Calu3 (cell line): ENCODE measurements at places on chromosomes 5 and 9.
A peak's percentile ranks its signal among the peaks of the same experiment; 100 is the strongest.

DNA sequence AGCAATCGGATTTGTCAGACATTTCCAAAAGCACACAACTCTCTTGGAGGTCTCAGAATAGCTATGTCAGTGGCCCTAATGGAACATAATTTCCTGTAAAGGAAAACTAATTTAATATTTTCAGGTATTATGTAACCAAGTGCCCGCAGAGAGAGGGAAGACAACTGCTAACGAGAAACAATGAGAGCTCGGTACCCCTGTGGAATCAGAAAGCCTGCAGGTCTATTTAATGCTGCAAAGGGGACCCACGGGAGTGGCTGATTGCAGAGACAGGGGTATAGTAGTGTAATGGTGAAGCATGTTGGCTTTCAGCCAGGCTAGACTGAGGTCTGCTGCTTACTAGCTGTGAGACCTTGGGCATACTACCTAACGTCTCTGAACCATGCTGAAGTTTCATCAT is 508.1 kb upstream of the BRINP1 start:
- no peak for DNase-seq

DNA sequence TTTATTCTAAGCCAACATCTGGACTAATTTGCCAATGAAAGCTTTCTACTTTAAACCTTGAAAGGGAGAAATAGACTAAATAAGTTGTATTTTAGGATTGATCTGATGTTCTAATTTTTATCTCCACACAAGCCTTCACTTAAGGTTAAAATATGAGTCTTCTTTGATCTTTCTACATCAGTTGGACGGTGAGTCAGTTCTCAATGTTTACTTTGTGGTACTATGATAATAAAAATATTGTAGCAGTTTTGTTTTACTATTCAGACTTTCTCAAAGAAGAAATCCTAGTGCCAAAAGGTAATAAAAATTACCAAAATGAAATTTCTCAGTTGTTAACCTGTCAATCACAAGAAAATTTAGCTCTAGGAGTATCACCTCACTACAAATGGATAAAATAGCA is 203.5 kb upstream of the RGMB start:
- DNase-seq = no peak

DNA sequence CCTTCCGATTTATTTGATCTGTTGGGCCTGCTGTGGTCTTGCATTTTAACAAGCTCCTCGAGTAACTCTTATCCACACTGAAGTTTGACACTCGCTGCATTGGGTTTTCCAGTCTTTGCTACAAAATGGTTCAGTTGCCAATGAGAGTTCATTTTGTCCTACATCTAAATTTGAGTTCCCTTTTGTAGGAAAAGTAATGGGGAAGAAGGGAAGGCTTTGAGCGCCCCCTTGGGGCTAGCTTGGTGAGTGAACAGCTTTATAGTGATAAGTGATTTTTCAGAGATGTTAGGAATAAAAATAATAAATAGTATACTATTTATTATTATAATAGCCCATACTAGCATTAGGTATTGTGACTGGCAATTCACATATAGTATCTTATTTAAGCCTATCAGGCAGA is 89.9 kb upstream of the GNAQ start:
- peak; percentile 61 for DNase-seq

DNA sequence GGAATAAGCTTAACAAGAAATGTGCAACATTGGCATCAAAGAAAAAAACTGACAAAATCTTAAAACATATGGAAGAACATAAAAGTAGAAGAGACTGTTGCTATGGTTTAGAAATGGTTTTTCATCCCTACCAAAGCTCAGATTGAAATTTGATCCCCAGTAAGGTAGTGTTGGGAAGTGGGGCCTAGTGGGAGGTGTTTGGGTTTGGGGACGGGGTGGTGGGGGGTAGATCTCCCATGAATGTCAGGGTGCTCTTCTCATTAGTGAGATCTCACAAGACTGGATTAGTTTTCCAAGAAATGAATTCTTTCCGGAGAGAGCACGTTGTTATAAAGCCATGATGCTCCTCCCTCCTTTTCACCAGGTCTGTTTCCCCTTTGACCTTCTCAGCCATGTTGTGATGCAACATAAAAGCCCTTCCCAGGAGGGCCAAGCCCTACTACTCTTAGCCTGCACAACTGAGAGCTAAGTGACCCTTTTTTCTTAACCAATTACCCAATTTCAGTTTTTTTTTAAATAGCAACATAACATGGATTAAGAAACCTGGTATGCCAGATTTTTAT is 10.6 kb downstream of the TMEM167A start:
- DNase-seq = no peak

GRCh38 chr9:105712773-105713172 is 18.4 kb downstream of the TMEM38B start:
- no peak for DNase-seq

GRCh38 chr5:81948349-81948748 is 23.5 kb upstream of the ATG10 start:
- no peak for DNase-seq

DNA sequence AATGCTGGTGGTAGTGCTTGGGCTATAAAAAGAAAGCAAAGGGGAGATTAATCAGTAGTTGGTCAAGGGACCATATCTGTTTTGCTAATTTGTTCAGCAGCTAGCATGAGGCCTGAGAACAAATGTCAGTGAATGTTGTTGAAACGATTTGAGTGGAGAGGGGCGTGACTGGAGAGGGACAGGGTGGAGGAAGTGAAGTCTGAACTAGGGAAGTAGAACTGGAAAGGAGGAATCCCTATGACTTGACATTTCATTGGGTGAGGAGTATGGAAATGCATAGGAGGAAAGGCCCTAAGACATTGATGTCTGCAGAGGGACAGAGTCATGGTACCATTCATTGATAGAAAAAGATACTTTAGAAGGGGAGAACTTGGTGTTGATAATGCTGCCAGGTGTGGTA is 19.7 kb downstream of the TLE4 start:
- no peak for DNase-seq

DNA sequence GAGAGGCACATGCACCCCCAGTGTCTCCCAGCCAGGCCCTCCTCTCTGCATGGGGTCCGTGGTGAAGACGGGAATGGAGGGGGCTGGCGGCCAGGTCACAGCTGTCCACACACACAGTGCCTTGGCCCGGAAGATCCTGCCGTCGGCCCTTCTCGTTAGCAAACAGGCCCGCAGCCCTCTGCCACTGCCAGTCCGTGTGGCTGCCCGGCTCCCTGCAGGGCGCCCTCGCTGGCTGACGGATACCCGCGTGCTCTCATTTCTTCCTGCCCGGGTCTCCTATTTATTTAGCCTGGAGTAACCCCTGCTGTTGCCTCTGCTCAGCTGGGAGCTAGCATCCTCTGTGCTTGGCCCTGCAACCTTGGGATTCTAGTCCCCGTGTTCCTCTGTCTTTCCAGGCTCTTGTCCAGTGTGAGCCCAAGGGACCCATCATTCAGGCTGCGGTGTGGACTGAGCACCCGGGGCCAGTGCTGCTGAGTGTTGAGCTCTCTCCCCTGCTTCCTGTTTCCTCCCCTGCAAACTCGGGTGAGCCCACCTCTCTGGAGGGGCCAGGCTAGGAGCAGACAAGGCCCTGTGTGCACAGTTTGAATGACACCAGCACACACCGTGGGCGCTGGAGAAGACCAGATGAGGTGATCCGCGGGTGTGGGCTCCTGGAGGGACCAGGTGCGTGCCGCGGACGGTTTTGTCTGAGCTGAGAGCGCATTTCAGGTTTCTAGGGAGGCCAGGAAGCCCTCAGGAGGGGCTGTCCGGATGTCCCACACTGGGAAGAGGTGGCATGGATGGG is 14.6 kb upstream of the RNU6ATAC start:
- DNase-seq = no peak

- no peak for DNase-seq
These were observed 76.1 kb upstream of the ASS1 start for GRCh38 chr9:130368631-130369103.

GRCh38 chr5:57601996-57602395 is 119.4 kb upstream of the ACTBL2 start:
- DNase-seq = no peak

- no peak for DNase-seq
These were observed 57.3 kb downstream of the S1PR3 start for GRCh38 chr9:89048616-89049015.

DNA sequence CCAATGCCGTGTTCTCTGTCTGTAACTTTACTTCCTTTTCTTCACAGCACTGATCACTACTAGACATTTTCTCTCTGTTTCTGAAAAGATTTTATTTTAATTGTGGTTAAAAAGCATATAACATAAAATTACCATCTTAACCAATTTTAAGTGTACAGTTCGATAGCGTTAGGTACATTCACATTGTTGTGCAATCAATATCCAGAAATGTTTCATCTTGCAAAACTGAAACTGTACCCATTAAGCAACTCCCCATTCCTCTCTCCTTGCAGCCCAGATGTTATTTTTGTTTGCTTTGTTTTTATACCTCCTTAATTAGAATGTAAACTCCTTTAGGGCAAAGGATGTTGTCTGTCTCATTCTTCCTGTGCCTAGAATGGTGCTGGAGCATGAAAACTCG is 47.5 kb downstream of the COL27A1 start:
- no peak for DNase-seq

DNA sequence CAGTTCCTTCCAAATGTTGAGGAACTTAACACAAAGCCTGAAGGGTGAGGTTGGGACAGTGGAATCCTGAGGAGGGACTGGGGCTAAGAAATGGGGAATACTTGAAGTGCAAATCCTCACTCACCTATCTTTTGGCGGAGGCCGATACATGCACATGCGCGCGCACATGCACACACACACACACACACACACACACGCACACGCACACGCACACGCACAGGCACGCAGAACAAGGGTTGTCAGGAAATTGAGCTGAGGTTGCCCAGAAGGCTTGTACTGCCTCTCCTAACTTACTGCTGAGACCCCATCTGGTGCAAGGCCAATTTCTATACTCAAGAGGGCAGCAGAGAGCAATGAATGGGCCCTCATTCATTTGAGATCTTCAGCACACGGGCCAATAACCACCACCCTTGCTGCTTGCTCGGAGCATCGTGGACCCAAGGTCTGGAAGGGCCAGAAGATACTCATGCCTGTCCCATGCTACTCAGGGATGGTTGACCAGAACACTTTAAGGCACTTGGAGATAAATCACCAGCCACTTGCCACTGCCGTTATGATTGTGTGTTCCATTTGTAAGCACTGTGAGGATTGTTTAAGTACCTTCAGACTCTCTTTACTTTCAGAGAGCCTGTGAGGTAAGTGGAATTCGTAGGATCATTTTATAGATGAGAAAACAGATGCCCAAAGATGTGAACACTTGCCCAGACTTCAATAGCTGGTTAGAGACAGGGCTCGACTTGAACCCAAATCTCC is 21.5 kb downstream of the BTF3 start:
- DNase-seq = peak; percentile 83

DNA sequence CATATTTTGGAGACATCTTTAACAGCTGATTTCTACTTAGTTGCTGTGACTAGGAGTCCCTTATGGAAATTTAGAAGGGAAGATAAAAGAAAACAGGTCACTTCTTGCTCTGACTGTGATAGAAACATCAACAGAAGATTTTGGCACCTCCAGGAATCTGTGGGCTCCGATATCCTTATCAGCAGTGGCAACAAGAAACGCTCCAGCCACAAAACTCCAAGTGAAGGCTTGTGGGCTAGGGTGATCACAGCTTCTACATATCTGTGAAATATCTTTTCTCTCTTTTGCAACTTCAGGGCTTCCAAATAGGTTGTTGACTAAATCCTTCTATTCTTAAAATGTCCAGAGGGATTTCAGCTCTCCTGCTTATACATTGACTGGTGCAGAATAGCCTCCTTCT is 1625.5 kb upstream of the CDH6 start:
- DNase-seq = no peak

DNA sequence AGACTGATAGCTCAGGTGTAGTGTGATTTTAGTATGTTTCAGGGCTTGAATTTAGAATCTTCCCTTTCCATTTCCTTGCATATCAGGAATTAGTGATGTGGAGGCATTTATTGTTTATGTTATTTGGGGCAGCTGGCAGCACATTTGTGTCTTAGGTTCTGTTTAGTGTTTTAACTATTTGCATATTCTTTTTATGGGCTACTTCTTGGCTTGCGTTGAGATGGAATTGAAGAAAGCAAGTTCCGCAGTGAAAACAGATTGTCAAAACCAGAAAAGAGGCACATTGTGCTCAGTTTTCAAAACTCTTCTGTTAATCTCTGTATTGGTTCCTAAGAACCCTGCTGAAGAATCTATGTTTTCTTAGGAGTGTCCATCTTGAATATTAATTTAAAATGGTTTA is 80.3 kb downstream of the ZSWIM6 start:
- no peak for DNase-seq

- DNase-seq = no peak
These were observed 65.1 kb downstream of the WWC1 start for GRCh38 chr5:168356592-168356991.

- no peak for DNase-seq
These were observed 177.2 kb downstream of the GADD45G start for GRCh38 chr9:89781838-89782540.

GRCh38 chr5:156036640-156037039 is 290.3 kb upstream of the SGCD start:
- DNase-seq = no peak

DNA sequence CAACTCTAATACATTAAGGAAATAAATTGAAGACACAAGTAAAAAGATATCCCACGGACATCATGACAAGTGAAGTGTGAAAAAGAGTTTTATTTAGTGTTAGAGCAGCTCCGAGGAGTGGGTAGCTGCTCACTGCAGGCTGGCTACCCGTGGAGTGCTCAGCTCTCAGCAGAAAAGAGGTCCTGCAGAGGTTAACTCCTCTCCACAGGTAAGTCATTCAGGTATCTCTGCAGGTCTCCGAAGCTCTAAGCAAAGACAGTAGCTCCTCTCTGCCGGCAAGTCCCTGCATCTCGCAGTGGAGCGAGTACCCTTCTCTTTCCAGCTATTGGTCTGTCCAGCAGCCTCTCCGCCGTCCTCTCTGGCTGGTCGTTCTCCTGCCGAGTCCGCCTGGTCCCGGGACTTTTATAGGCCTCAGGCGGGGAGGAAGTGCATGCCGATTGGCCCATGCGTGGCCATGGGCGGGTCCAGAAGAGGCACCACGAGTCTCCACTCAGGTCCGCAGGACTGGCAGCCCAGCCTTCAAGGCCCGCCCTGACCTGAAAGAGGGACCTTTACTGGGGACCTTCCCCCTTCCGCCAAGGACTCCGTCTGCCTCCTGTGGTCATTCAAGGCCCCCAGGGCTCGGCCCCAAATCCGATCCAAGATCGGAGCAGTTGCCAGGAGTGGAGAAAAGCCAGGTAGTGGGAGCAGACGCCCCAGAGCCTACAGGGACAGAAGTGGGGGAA is 29.9 kb downstream of the BTNL9 start:
- DNase-seq = no peak
